Activated naive CD4-positive, alpha-beta T cell (primary cell): ENCODE measurements at places on chromosomes 1 and 21.

DNA sequence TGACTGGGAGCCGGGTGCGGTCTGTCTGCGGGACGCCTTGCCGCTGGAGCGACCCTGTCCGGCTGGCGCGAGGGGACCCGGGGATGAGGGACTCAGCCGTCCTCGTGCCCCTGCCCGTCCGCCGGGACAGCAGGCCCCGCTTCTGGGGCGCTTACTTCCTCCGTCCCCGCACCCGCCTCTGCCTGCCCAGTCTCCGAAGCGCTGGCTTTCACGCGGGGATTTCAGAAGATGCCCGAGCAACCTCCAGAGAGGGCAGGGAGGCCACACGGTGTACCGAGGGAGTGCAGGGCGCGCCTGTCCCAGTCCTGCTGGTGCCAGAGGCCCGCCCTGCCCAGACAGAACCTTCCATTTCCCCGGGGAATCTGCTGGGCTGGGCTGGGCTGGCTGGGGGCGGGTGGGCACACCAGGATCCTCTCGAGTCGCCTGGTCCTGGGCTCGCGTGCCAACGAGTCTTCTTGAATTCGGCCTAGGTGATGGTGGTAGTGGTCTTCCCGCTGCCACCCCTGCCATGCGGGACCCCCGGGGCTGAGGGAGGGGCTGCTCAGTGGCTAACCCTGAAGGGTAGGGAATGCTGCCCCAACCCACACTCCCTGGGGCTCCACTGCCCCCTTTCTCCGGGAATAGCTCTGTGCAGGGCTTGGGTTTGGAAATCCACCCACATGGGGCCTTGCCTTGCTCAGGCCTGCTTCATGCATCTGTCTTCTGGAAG, 2.5 kb upstream of the TRPM2 start:
- no peak for DNase-seq

DNA sequence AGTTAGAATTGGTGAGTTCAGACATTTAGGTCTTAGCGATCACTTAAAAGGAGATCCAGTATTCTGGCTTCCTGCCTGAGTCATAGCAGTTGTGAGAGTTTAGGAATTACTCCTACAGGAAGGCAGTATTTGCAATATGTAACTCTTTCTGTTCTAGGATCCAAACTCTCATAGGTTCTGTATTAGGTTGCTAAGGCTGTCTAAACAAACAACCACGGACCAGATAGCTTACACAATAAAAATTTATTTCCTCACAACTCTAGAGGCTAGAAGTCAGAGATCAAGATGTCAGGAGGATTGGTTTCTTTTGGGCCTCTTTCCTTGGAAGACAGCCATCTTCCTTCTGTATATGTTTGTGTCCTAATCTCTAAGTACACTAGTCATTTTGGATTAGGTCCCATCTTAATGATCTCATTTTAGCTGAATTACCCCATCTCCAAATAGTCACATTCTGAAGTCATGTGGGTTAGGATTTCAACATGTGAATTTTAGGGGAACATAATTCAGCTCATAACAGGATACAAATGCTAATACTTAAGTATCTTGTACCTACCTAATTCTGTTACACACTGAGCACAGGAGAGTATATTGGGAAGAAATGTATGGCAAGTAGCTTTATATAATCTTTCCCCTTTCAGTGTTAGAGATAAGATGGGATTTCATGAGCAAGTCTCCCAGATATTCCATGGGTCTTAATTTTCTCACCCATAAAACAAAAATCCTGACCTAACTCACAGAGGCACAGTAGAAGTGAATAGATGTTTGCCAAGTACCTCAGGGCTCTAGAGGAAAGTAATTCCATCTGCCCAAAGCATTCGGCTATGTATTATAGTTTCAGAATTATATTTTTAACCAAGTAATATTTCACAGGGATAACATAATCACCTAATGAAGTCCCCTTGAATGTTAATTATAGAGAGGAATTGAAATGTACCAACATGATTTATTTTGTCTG, 144.4 kb downstream of the PTBP2 start:
- DNase-seq, result no peak

DNA sequence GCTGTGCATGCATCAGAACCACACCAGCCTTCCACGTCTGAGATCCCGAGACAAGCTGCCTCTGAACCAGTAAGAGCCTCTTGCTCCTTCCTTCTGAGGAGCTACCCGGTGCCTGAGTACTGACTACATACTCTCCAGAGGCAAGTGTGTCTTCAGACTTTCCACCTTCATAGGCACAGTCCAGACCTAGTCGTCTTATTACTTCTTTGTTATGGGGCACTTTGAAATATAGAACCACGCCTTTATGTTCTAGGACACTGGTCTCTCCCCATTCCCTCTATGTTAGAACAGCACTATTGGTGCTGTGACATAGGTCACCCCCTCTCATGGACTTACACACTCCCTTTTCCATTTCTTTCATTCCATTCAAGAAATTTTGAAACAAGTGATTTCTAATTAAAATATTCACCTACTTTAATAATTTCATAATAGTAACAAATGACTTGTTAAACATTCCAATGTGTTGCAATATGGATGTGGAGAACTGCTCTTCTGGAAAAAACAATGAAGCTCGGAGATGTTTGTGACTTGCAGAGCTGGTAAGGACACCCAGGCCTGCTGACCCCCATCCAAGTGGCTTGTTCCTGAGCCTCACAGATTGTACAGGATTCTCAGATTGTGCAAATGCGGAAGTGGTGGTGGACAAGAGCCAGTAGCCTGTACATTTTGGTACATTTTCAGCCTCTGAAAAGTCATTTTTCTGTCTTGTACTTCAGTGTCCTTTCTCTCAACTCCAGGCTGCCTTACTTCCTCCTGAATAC, 76.1 kb upstream of the SIPA1L2 start:
- DNase-seq, result no peak

GRCh38 chr1:245598524-245599305, 443.9 kb downstream of the KIF26B start:
- no peak for DNase-seq

DNA sequence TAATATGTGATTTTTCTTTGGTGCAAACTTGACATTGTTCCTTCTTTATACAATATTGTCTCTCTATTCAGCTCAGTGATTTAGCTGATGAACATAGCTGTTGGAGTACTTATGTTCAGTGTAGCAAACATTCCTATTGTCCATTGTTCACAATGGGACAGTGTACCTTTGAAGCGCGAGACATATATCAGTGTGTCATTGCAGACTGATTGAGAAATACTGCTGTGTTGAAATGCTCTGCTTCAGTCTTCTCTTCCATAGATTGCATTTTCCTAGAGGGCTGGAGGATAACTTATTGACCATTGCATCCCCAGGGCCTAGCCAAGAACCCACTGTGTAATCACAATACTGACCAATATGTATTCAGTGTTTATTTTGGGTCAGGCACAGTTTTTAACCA, 46.5 kb downstream of the HLX start:
- no peak for DNase-seq

DNA sequence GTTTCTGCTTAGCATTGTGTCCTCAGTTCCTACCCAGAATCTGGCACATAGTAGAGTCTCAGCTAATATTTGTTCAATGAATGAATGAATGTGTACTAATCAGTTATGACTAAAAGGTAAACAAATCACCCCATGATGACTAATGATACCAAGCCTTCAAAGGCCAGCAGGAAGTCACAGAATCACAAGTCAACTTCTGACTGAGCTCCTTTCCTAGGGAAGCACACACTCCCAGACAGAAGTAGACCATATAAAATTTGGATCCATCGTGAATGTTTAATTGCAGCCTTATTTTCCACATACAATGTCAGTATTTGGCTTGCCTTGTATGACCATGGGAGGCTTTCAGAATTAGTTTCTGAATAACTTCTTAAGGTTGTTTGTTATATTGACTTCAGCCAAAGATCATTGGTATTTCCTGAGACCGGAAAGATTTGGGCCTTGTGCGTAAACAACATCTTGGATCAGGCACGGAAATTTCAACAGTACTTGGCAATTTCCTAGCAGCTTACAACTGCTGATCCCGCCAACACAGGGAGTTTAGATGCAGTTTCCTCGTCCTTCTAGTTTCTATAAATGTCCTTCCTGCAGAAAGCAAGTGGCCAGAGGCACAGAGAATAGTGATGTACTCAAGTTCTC, 185.9 kb upstream of the ATP1B1 start:
- DNase-seq, result no peak

- no peak for DNase-seq
Observed at GRCh38 chr1:61979729-61980128, 214.9 kb upstream of the L1TD1 start.

DNA sequence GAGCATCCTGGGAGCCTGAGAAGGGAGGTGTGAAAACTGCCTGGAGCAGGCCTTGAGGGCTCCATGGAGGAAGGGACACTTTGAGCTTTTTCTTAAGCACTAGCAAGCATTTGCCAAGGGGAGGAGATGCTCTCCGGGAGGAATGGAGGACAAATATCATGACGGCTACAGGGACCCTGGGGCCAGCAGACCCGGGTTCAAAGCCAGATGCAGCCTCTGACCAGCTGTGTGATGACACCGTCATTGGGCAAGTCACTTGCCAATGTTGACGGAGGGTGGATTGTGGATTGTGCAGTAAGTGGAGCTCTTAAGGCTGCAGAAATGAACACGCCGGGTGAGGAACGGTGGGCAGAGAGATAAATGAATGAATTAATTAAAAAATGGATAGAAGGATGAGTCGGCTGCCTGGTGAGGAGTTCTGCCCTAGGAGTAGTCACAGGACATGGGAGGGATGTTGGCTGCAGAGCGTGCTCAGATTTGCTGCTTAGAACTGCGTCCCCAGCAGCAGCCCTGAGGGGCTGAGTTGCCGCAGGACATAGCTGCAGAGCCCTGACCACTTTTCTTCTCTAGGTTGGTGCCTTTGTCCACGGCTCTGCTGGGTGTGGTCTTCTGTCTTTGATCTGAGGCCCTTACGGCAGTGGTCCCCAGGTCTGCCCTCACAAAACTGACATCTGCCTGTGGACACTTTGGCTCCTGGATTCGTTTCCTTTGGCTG, 507.6 kb downstream of the NPHP4 start:
- DNase-seq, result no peak

DNA sequence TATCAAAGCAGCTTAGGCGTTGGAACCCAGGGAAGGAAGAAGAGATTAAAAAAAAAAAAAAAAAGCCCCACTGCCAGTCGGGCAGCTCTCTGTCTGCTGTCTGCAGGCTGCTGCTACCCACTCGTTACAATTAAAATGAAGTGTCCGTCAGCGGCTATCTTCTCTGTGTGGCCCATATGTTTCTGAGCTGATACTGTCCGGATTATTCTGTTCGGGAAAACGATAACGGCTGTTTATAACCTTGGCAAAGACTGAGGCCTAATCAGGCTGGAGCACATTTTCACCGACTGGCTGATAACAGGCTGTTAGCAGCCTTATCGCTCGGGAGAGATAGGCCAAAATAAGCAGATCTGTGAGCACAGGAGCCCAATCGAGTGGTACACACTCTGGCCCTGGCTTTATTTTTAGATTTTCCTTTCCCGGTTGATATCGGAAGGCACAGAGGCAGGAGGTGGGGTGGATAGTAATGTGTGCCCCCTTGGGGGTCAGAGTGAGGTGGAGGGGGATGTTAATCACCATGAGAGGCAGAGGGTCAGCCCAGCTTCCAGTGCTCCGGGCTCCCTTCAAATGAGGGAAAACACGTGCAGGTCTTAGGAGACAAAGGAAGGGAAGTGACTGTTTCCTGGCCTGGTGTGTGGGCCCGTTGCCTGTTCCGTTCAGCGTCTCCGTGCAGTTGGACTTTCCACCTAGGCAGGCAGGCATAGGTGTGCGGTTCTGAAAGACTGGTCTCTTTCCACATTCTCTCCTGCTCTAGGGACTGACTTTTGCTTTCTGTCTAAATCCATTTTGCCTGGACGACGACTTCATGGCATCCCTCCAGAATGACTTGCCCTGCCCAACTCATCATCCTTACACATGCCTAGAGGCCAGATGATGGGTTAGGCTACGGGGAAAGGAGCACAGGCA, 153.4 kb downstream of the PBX1 start:
- no peak for DNase-seq

- DNase-seq, result no peak
Observed at GRCh38 chr1:233081735-233082134, 131.3 kb downstream of the NTPCR start.

- no peak for DNase-seq
Observed at GRCh38 chr21:16424331-16424751, 694.6 kb downstream of the USP25 start.

DNA sequence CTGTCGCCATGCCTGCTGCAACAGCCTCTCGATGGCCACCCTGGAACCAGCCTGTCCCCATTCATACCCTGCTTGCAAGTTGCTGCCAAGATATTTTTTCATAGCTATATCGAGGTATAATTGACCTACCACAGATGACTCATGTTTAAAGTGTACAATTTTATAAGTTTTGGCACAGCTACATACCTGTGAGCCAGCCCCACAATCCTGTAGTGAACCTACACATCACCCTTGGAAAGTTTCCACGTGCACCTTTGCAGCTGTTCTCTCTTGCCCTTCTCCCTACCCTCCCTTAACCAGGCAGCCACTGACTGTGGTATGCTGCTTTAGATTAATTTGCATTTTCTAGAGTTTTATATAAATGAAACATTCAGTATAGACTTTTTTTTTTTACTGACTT, 23.0 kb upstream of the KCNJ6 start:
- DNase-seq, result no peak

DNA sequence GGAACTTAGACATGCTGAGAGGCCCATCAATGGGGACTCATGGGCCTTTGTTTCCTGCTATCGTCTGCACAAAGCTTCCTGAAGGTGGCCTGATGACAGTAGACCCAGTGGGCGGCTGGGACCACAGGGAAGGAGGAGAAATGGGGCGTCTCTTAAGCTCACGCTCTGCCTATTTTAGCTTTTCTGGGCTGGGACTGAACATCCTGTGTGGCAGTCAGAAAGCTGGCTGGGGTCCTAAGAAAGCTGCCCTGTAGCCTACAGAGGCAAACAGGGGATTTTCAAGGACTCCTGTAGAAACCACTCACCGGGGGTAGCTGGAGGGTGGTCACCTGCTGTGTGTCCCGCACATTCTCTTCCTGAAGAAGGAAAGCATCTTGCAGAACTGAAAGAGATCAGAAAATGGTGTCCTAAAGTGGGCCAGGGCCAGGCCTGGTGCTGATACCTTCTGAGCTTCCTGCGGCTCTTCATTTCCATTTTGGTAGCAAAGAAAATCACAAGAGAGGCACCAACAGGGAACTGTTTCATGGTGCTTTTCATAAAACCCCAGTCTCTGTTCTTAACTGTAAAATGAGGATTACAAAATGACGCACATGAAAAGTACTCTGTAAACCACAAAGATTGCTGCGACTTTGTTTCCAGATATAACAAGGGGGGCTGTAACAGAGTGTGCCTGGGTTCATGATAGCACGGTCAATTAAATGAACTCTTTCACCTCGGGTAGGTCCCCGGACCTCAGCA, 8.6 kb downstream of the ZNF496 start:
- no peak for DNase-seq

GRCh38 chr1:152960452-152961044, 9.9 kb upstream of the SPRR4 start:
- no peak for DNase-seq

GRCh38 chr1:36156329-36157114, 562 bp downstream of the MAP7D1 start:
- DNase-seq, result peak; percentile 28

- no peak for DNase-seq
Observed at GRCh38 chr1:110189181-110189580, 20.9 kb upstream of the KCNC4 start.
